A172 (cell line): ENCODE measurements at places on chromosomes 5 and 9.

DNA sequence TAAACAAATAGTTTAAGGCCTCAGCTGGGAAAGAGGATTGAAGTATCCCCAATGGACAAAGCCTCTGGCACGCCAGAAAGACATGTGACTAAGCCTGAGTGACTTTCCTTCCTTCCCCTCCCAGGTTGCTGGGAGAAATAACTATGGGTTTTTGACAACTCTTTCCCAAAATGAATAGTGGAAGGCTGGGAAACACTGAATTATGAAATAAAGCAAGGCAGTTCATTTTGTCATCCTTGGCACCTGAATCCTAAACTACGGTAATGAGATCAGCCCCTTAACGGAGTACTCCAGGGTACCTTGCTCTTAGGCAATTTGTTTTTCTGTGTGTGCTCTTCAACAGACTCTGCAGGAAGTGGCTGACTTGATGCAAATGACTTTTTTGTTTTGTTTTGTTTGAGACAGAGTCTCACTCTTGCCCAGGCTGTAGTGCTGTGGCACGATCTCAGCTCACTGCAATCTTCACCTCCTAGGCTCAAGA lies 75.2 kb downstream of the LMNB1 start:
- DNase-seq, result no peak

DNA sequence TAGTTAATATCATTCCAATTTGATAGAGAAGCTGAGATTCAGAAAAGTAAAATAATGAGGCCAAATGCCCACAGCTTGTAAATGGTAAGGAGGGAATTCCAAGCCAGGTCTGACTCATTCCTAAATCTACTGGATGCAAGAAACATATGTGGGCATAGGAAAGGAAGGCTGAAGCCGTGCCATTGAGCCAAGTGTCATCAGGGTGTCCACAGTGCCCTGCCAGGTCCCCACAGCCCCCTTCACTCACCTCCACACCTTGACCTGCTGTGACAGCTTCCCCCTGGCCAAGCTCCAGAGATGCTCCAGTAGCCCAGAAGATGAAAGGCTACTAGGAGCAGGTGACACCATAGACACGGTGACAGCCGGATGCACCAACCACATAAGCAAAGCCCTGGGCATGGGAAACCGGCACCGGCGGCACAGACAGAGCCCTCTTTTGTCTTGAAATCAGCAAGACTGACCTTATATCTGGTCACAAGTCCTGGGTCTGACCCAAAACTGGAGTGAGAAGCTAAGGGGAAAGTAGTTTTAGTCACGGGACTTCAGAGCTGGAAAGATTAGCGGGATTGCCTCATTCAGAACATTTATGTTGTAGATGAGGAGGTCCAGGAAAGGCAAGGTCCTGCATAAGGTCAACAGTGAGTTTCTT lies 20.1 kb upstream of the FAT2 start:
- DNase-seq, result no peak

DNA sequence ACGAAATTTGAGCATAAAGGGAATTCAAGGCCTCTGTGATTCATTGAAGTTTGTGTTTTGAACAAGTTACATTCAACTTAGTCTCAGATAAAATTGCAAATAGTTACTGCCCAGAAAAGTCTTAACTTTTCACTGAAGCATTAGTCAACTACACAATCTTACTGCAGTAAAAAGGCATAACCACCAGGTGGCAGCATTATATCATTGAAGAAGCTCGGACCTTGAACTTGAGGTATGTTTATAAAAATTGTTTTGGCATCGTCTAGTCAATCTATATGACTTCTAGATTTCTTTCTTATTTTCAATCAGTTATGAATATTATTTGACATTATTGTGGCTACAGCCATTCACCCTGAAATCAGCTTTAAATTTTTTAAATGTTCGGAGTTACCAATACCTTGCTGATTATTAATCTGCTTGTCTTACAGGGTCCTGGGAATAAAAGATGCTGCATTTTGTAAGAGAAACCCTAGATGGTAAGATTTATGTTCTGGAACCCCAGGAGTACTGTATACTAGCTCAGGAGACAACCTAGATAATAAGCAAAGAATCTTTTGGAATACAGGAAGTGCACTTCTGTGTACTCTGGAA lies 83.9 kb upstream of the GRAMD2B start:
- peak; percentile 72 for DNase-seq

DNA sequence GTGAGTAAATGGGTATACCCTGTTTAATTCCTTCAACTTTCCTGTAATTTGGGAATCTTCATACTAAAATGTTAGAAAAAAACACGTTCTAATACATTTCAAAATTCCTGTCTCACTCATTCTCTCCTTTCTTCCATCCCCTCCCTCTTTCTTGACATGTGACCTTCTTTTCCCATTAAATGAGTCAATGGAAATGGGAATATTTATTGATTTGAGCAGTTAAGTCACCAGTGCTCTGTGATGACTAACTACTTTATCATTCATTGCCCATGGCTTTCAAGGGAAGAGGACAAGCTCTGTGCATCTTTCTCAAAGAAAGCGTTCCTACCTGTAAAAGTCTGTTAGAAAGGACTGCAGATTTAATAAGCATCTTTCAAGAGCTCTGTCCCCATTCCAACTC lies 144.4 kb upstream of the MAP3K1 start:
- no peak for DNase-seq

DNA sequence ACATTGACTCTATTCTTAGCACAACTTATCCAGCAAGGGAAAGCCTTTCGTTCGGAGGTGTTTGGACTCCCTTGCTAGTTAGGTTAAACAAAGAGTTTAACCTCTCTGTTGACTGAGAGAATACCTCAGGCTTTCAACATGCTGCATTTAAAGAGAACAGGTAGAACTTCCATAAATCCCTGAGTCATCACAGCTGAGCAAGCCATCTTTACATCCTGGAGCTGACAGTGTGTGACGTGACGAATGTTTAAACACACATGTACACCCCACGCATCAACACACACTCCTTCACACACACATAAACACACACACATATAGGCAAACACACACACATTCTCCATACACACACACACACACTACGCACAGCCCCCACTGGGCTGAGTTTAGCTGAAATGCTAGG lies 152.8 kb downstream of the ADAMTS12 start:
- no peak for DNase-seq

GRCh38 chr5:95411474-95411873 lies 20.3 kb downstream of the FAM81B start:
- DNase-seq, result no peak

GRCh38 chr5:60184606-60185005 lies 291.1 kb upstream of the PDE4D start:
- peak; percentile 39 for DNase-seq

DNA sequence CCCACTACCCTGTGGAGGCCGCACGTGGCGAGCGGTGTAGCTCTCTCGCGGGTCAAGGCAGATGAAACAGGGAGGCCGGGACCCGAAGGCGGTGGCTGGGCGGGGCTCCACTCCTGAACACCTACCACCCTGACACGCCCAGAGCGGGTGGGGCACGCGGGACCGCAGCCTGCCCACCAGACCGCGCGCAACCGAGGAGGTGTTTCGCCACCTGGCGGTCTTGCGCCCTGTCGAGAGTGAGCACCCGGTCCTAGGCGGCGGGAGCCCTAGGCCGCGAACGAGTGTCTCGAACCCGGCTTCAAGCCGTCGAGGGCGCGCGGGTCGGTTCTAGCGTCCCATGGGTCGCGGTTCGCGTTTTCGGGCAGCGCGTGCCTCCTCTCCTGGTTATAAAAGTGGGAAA lies 2.2 kb upstream of the EXOSC3 start:
- no peak for DNase-seq

- no peak for DNase-seq
These were observed 62.0 kb downstream of the TMC1 start for GRCh38 chr9:72583370-72583769.

- peak; percentile 87 for DNase-seq
These were observed 186.5 kb downstream of the NSG2 start for GRCh38 chr5:174231956-174232487.

GRCh38 chr9:127107171-127107928 lies 15.1 kb downstream of the ANGPTL2 start:
- no peak for DNase-seq

GRCh38 chr5:98721231-98721928 lies 52.1 kb upstream of the RGMB start:
- DNase-seq, result no peak

GRCh38 chr9:6788162-6789016 lies 30.6 kb downstream of the KDM4C start:
- peak; percentile 57 for DNase-seq

- no peak for DNase-seq
These were observed 27.6 kb upstream of the RETREG1 start for GRCh38 chr5:16644301-16644889.

- DNase-seq, result no peak
These were observed 19.0 kb upstream of the ADAMTS19 start for GRCh38 chr5:129441096-129441495.

DNA sequence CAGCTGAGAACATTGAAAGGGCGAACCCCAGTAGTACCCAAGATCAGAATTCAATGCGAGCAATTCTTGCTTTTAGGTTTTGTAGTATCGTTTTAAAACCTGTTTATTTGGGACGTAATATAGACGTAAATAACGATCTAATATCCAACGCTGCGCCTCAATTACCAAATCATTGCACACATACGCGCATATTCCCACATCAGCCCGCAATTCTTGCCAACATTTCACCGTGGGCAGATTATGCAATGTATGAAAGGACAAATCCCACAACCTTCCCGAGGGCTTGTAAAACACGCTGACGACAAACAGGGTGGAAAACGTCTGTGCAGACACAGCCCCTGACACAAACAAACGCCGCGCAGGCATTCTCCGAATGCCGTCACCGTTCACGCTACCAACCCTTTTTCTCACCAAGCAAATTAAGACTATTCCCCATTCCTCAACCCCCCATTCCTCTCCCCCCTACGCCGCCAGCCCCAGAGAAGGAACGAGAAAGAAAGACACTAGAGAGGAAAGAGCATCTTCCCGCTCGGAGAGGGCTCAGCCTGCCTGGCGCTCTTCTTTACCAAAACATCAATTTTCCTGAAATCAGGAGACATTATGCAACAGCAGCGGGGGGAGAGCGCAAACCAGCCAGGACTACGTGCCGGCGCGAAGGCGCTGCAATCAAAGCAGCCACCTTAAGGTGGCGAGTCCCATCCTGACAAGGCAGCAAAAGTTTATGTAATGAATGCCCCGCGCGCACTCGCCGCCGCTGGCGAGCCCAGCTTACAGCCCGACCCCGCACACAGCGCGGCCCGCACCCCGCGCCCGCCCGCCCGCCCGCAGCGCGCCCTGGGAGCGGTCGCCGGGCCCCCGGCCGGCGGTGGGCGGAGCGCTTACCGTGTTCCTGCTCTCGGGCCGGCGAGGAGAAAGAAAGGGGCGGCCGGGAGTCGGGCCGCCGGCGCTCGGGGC lies 597 bp downstream of the NFIL3 start:
- DNase-seq, result peak; percentile 63

GRCh38 chr5:138950421-138951031 lies 75.4 kb upstream of the LRRTM2 start:
- DNase-seq, result no peak

GRCh38 chr9:132238992-132239391 lies 77.1 kb downstream of the NTNG2 start:
- no peak for DNase-seq

DNA sequence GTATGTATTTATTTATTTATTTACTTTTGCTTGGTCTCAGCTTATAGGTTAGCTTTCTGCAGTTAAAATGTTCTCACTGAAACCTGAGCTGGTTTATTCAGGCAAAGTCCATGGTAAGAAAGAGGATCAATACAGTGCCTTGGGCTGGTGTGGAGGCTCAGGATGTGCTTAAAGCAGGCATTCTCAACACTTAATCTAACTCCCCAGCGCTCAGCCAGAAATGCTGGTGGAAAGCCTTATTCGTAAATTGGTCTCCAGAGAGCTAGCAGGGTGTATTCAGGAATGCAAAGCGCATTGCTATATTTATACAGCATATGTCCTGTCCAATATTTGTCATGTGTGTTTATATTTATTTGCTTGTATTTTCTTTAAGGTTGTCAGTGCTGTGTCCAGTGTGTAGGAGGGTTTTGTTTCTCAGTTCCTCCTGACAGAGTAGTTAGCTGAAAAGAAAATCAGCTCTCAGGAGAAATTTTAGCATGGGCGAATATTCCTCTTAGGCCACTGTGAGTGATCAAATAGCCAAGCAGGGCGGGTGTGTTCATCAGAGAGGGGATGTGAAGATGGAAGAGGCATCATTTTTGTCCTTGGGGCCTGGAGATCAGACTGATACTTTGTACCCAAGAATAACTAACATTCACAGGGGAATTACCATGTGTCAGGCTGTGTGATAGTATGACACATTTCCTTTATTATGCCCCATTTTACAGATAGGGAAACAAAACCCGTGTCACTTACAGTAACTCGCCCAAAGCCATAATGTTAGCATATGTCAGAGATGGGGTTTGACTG lies 65.8 kb downstream of the DOCK2 start:
- DNase-seq, result no peak

DNA sequence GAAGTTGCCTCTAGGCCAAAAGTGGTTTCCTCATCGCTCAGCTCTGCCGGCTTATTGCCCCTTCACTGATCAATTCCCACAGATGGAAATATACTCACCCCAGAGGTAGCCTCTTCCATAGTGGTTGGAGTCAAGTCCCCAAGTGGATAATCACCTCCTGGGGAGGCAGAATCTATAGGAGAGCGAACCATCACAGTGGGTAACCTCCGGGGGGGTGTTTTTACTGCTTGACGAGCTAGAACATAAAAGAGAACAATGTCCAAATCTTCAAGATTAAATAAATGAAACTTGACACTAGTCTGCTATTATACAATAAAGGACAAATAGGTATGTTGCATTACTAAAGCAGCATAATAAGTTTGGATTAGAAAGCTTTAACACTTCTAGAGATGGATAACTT lies 9.3 kb downstream of the BRD8 start:
- DNase-seq, result no peak

- no peak for DNase-seq
These were observed 50.4 kb upstream of the CKMT2 start for GRCh38 chr5:81182396-81183390.

- no peak for DNase-seq
These were observed 5.0 kb downstream of the ZNF189 start for GRCh38 chr9:101403516-101404285.

DNA sequence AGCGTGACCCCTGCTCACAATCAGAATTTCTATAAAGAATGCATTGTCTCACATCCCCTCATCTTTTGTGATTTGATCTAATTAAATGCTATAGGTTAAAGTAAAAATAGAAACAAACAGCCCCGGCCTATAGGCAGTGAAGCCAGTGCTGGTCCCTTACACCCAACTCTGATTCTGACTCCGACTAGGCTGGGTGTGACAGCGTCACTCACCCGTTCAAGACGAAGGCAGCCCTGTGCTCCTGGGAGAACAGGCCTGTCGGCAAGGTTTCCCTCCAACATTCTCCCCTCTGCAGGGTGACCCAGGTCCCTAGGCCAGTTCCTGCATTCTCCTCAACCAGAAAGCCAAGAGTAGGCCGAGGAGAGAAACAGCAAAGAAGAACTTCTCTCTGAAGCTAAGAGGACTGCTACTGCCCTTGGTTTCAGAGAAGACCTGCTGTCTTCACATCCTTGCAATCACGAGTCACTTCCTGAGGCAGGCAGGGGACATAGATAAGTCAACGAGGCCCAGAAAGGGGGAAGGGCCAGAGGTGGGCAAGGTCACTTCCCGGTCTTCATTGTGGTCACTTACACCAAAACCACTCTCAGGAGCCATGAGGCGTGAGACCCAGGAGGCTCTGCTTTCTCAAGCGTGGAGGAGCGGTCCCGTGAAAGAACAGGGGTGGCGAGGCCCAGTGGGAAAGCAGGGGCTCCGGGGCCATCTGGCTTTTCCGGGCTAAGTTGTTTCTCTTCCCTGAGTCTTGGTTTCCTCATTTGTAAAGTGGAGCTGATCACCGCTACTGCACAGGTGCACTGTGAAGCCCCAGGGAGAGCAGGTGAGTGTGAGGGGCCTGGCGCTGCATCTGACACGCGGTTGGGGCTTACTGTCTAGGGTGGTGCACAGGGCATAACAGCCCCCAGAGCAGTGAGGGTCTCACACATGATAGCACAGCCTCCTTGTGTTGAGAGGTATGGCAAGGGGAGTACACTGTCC lies 200.8 kb downstream of the CRB2 start:
- DNase-seq, result peak; percentile 42
